Activated T-cell treated with anti-CD3 and anti-CD28 coated beads, Interleukin-2, amount 50 U/mL, for 72 hours (primary cell): ENCODE measurements at places on chromosomes 1 and 21. TPM values are rescaled to one million over a fixed set of nuclear protein-coding genes. Genes with fewer than 3 reads are reported as not detected.

Gene IFNLR1
- total RNA-seq, result 19.2 TPM

Gene UQCRHL
- 2.2 TPM for total RNA-seq

Gene PAX7
- total RNA-seq, result not detected

Gene NRIP1
- 14.1 TPM for total RNA-seq

Gene EIF4G3
- total RNA-seq, result 33.3 TPM
